ENCODE measurements at places on chromosomes 3 and 15.
A peak's percentile ranks its signal among the peaks of the same experiment; 100 is the strongest.

GRCh38 chr3:184785890-184786279, 26.1 kb upstream of the VPS8 start:
- DNase-seq = no peak

DNA sequence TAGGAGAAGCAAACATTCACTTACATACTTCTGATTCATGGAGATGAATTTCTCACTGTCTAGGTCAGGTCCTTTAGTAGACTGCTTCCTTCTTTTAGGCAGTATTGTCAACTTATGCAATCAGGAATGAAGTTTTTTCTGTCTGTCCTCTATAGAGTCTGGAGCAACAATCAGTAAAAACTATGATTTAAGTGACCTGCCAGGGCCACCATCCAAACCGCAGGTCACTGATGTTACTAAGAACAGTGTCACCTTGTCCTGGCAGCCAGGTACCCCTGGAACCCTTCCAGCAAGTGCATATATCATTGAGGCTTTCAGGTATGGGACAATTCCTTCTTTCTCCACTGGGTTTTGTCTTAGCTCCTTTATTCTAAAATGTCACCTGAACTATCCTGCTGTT, 523.1 kb downstream of the ROBO2 start:
- DNase-seq = no peak

- DNase-seq = peak; percentile 17
Observed at GRCh38 chr3:3127432-3128010, 781 bp downstream of the TRNT1 start.

- DNase-seq = no peak
Observed at GRCh38 chr3:126131881-126132750, 48.2 kb upstream of the SLC41A3 start.

GRCh38 chr3:9507586-9508578, 45.7 kb downstream of the LHFPL4 start:
- DNase-seq = no peak
